NCI-H2171 treated with DMSO at 0.1 percent for 48 hours (cell line): ENCODE measurements at places on chromosomes 4 and X.

DNA sequence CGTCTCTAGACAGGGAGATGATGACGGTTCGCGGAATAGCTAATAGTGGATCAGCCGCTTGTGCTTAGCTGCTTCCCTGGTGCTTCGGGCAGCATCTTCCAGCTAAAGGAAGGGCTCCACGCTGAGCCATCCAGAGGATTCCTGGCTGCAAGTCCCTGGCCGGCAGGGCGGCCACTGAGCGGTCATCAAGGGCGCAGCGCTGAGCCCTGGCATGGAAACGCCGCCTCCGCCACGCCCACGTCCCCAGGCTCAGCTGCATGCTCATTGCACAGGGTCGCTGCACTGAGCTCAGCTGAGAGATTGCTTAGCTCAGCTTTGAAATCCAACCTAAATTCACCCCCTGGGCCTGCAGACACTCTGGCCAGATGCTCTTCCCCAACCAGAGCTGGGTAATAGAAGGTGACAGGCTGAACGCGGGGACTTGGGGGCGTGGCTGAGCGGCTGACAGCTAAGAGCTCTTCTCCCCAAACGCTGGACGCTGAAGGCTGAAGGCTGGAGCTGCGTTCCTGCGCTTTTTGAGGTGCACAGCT, 118.2 kb upstream of the KIT start:
- peak; percentile 72 for DNase-seq

- DNase-seq: no peak
Observed at GRCh38 chr4:139674875-139675550, 9.4 kb downstream of the MGST2 start.

GRCh38 chr4:122762520-122762919, 30.0 kb downstream of the BBS12 start:
- DNase-seq: no peak

DNA sequence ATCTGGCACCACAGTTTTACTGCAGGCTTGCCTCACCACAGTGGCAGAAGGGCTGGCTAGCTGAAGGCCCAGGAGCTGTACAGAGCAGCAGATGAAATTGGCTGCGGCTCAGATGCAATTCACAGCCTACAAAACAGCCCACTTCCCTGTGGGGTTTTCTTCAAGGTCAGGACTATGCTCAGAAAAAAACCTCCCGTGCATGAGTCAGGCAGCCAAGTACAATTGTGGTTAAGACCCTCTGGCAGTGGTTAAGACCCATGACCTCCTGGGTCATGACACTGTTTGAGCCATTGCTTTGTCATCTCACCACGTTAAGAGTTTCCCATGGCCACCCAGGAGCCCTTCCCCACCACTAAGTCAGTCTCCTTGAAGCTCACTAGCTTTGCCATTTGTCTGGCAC, 276.3 kb downstream of the HNRNPD start:
- DNase-seq: no peak

DNA sequence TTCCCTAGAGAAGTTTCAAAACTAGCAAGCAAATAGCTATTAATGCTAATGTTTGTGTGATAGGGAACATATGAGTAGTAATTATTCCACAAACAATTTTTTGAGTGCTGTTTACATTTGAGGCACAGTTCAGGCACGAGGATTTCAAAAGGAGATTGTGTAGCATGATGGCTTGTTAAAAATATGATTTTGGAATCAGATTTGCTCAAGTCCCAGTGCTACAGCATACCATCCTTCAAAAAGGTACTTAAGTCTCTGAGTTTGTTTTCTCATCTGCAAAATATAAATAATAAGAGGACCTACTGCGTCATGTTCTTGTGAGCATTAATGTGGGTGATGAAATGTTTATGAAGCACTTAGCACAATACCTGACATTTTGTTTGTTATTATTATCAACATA, 11.3 kb downstream of the TLR8 start:
- DNase-seq: no peak

DNA sequence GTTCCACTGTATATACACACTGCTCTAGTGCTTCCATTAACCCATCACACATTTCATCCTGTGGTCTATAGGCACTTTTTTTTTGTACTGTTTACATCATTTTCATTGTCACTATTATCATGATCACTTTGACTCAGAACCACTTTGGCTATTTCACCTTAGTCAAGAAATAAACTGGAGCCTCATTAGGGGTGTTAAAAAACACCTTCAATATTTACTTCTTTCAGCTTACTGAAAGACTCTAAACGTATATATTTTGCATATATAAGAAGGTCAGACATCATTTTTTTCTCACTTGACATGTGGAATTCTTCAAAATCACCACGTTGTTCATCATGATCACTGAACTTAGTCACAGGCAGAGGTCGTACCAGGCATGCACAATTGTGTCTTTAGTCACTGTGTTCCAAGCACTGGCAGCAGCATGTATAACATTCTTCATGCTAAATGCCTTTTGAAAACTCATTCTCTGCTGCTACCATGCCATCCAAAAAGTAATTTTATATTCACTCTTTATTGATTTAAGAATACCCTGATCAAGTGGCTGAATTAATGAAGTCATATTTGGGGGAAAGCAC, 229.2 kb upstream of the ARSJ start:
- DNase-seq: no peak

GRCh38 chr4:61320154-61320553, 120.0 kb downstream of the ADGRL3 start:
- DNase-seq: no peak

DNA sequence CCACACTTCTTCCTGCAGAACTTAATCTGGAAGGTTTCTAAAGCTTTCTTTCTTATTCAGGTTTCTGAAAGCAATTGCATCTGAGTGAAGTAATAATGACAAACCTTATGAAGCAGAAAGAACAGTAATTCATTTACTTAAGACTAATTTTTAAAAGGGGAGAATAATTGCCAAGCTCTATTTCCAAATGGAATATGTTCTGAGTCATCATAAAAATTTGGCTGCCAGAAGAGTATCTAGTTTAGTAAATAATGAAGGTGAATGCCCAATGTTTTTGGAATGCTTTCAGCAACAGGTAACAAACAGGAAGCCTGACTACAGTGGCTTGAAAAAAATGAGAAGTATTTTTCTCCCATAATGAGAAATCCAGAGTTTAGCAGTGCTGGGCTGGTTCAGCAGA, 227.3 kb upstream of the TET2 start:
- DNase-seq: no peak

GRCh38 chrX:87518504-87518903, 902 bp downstream of the KLHL4 start:
- DNase-seq: no peak

DNA sequence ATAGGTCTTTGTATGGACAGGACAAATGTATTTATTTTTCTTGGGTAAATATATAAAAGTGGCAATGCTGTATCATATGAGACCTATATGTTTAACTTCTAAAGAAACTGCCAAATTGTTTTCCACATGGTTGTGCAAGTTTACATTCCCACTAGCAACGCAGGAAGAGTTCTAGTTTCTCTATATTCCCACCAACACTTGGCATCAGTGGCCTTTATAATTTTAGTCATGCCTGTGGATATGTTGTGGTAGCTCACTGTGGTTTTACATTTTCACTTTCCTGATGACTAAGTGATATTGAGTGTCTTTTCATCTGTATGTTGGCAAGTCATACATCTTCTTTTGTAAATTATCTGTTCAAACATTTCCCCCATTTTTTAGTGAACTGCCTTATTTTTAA, 126.0 kb downstream of the EMCN start:
- no peak for DNase-seq

DNA sequence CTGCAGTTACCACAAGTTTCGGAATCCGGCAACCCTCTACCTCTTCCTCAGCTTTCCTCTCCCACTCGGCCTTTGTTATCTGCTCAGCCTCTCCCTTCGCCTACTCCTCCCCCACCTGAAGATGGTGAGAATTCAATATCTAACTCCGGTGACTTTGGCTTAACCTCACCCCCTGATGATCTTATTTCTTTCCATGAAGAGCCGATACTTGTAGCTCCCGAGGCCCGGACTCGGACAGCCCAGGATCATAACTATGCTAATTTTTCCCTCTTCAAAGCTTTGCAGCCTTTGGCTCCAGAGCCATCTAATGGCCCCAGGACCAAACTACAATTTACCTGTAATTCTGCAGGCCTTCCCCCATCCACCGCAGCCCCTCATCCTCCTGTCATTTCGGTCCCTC, 32.0 kb upstream of the MGST2 start:
- peak; percentile 3 for DNase-seq

DNA sequence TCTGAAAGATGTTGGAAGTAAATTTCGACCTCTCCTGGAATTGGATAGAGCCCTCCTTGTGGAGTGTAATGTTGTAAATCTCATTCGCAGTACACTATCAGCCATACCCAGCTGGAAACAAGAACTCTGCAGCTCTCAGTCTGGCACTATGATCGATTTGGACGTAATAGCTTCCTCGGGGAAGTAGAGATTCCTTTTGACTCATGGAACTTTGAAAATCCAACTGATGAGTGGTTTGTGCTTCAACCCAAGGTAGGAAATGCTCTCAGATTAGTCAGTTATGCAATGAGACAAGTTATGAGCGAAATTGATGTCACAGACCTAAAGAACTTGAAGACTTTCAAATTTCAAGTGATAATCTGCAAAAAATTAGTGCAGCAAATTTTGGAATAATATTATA, 103.9 kb downstream of the SYTL5 start:
- no peak for DNase-seq

- no peak for DNase-seq
Observed at GRCh38 chr4:27049239-27049829, 188.7 kb downstream of the STIM2 start.

DNA sequence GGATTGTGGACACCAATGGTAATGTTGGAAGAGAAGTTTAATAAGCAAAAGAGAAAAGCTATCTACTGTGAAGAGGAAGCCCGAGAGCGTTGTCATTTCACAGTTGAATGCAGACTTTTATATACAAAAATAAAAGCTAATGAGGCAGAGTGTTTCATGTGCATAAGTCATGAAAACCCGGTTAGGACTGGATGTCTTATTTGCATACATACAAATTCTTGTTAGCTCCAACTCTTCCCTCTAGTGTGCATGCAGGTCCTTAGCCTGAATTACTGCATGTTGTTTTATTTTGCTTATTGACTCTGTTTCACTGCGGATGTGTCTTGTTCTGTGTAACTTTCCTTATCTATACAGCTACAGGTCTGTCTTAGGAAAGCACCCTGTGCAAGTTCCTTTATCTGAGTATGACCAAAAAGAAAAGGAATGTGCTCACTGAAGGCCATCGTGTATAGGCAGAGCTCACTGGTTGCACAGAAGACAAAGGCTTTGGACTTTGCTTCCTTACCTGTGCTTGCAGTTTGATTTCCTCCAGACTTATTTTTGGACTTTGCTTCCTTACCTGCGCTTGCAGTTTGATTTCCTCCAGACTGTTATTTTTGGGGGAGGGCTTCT, 25.1 kb upstream of the UGT2B11 start:
- DNase-seq: no peak

GRCh38 chr4:184856277-184856609, 30.5 kb upstream of the ACSL1 start:
- no peak for DNase-seq

GRCh38 chr4:85522836-85523235, 47.9 kb downstream of the ARHGAP24 start:
- no peak for DNase-seq
